Neural crest cell (in vitro differentiated cells): ENCODE measurements at places on chromosomes 4 and X.
A peak's percentile ranks its signal among the peaks of the same experiment; 100 is the strongest.

GRCh38 chrX:129773649-129774458 is 5.9 kb upstream of the SASH3 start:
- H3K27ac ChIP-seq = no peak overlapping the region
- H3K4me3 ChIP-seq = no peak overlapping the region
- DNase-seq = no peak
- no peaks in the 10 kb centered on the region for H3K4me1 ChIP-seq
- H3K36me3 ChIP-seq = no peaks in the 10 kb centered on the region

DNA sequence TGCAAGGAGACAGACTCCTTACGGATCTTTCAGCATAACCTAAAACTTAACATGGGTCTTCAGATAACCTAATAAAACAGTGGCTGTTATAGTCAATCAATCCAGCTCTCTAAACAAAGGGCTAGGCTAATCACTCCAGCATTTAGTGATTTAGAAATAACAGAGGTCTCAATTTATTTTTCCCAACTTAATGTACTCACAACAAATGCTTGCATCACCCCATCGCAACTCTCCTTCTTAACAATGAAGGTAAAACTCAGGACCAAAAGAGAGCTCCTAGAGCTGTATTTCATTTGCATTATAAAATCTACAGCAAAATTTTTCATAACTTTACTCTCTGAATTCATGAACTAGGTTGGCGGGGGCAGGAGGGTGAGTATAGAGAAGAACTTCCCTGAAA is 1.1 kb downstream of the LIN54 start:
- H3K27me3 ChIP-seq = no peaks in the 10 kb centered on the region
- H3K27ac ChIP-seq = no peak overlapping the region
- peaks cover 46% of the 10 kb centered on the region for H3K4me1 ChIP-seq
- no peaks in the 10 kb centered on the region for H3K36me3 ChIP-seq
- peak overlapping the region; percentile 92 for H3K4me3 ChIP-seq

DNA sequence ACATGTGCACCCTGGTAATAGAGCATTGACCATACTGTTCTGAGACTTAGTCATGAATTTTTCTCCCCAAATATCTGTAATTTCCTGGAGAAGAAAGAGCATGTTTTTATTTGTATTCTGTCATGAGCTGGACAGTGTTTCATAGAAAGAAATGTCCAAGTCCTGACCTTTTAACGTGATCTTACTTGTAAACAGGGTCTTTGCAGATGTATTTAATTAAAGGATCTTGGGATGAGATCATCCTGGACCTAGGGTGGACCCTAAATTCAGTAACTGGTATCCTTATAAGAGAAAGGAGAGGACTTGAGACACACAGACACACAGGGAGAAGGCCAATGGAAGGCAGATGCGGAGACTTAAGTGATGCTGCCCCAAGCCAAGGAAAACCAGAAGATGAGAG is 3.6 kb downstream of the ADGRA3 start:
- peaks cover 14% of the 10 kb centered on the region for H3K36me3 ChIP-seq
- no peak for DNase-seq
- H3K27ac ChIP-seq = no peak overlapping the region
- no peaks in the 10 kb centered on the region for H3K27me3 ChIP-seq

GRCh38 chr4:155676430-155676825 is 9.8 kb downstream of the GUCY1A1 start:
- H3K4me1 ChIP-seq = peaks cover 16% of the 10 kb centered on the region
- H3K27ac ChIP-seq = no peak overlapping the region
- H3K27me3 ChIP-seq = peaks cover 30% of the 10 kb centered on the region

- no peaks in the 10 kb centered on the region for H3K27me3 ChIP-seq
- peaks cover 20% of the 10 kb centered on the region for H3K36me3 ChIP-seq
- no peak for DNase-seq
These were observed 8.4 kb downstream of the ZNF280C start for GRCh38 chrX:130260316-130260715.

GRCh38 chr4:38949411-38950051 is 81.9 kb downstream of the FAM114A1 start:
- DNase-seq = no peak
- H3K4me1 ChIP-seq = no peaks in the 10 kb centered on the region
- H3K36me3 ChIP-seq = no peaks in the 10 kb centered on the region
- H3K27me3 ChIP-seq = no peaks in the 10 kb centered on the region
- peak overlapping the region; percentile 32 for H3K27ac ChIP-seq
- no peak overlapping the region for H3K4me3 ChIP-seq

DNA sequence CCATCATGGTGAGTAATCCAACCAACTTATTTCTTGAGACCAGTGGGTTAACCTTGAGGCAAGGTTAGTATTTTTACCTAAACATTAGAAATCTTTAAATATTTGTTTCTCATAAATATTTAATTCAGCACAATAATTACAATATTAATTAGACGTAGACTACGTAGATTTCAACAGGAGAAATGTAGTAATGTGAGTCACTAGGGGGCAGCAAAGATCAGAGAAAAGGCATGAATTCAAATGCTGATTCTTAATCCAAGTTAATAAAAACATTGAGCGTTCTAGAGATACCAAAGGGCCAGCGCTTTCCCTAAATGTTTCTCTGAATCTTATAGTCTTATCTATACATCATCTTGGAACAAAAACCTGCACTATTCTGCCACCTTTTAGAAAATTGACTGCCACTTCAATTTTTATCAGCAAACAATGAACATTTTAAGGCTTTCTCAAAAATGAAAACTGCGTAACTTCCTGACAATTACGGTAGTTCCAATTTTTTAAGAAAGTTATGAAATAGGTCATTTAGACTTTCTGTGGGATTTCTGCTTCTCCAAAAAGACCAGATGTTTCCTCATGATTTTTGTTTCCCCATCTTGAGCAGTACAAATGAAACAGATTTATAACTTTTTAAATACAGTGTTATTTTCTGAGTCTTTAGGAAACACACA is 180.7 kb downstream of the GASK1B start:
- no peak overlapping the region for H3K27ac ChIP-seq
- H3K4me1 ChIP-seq = peaks cover 31% of the 10 kb centered on the region
- H3K36me3 ChIP-seq = no peaks in the 10 kb centered on the region
- H3K27me3 ChIP-seq = no peaks in the 10 kb centered on the region

DNA sequence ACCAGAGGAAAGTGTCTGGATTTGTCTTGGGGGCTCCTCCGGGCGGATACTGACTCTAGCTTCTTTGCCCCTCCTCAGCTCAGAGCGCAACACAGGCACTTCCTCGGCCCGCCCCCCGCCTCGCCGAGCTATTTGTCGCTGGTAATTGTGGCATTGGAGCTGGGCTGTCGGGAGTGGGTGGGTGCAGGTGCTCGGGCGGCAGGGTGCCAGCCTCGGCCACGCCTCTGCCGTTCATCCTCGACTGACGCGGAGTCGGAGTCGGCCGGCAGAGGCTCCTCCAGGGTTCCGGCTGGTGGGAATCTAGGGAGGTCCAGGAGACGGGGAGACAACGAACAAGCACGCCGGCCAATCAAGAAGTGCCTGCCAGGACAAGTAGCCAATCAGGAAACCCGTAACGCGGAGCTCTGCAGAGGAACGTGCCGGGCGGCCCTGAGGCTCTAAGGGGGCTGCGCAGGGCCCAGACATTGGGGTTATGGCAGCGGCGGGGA is 3.9 kb upstream of the SYN1 start:
- H3K27ac ChIP-seq = no peak overlapping the region
- DNase-seq = peak; percentile 37
- peak overlapping the region; percentile 80 for H3K4me3 ChIP-seq
- H3K27me3 ChIP-seq = peaks cover 36% of the 10 kb centered on the region

DNA sequence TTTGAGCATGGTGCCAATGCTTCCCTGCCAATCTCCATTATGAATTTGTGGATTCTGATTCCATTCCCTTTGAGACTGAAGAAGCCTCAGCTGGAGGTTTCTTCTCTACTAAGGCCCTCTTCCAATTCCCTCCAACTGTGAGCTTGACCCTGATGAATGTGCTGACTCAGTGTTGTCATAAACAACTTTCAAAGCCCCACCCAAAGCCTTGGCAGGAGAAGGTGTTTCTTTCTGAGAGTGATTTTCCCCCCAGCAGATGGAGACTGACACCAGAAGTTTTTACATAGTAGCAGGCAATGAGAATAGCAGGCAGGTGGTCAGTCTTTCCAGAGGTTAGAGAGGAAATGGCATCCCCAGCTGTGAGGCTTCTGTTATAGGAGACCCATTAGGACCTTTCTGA is 53.1 kb downstream of the OCRL start:
- H3K27ac ChIP-seq = no peak overlapping the region
- H3K4me3 ChIP-seq = no peak overlapping the region
- peaks cover 27% of the 10 kb centered on the region for H3K36me3 ChIP-seq
- peaks cover 14% of the 10 kb centered on the region for H3K4me1 ChIP-seq
- H3K27me3 ChIP-seq = no peaks in the 10 kb centered on the region

DNA sequence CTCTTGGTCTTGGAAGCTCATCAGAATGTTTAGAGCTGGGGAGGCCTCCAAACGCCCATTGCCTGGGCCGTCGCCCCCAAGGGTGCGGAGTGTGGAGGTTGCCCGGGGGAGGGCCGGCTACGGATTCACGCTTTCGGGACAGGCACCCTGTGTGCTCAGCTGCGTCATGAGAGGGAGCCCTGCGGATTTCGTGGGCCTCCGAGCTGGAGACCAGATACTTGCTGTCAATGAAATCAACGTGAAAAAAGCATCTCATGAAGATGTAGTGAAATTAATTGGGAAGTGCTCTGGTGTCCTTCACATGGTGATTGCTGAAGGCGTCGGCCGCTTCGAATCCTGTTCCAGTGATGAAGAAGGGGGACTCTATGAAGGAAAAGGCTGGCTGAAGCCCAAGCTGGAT is 23.3 kb downstream of the RGS12 start:
- H3K4me3 ChIP-seq = no peak overlapping the region
- DNase-seq = no peak
- no peaks in the 10 kb centered on the region for H3K27me3 ChIP-seq

DNA sequence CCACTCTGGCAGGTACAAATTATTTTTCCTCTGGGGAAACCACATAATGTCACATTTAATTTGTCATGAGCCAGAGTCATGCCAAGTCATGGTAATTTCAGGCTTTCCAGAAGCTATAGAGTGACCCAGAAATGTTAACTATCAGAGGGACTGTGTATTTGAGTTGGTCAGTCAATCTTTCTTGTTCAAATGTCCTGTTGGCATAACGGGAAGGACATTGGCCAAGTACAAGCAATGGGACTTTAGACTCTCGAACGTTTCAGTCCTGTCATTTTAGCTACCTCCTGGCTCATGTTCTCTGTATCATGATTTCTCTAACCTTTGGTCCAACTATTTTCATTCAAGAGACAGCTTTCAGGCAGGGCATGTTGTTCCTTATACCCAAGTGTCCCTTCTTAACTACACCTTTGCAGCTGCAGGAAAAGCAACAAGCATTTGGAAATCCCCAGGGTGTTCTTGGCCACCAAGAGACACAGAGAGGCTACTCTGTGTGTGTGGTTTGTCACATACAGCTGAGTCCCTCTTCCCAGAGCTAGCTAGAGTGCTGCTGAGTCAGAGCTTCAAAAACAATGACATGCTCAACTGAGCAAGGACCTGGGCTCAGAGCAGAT is 142.6 kb downstream of the EGF start:
- H3K4me3 ChIP-seq = no peak overlapping the region
- H3K36me3 ChIP-seq = peaks cover 16% of the 10 kb centered on the region
- H3K27ac ChIP-seq = peak overlapping the region; percentile 82
- no peaks in the 10 kb centered on the region for H3K27me3 ChIP-seq

GRCh38 chr4:154465085-154465484 is 26.5 kb downstream of the DCHS2 start:
- H3K27ac ChIP-seq = no peak overlapping the region
- no peak for DNase-seq
- H3K4me1 ChIP-seq = no peaks in the 10 kb centered on the region
- no peak overlapping the region for H3K4me3 ChIP-seq

DNA sequence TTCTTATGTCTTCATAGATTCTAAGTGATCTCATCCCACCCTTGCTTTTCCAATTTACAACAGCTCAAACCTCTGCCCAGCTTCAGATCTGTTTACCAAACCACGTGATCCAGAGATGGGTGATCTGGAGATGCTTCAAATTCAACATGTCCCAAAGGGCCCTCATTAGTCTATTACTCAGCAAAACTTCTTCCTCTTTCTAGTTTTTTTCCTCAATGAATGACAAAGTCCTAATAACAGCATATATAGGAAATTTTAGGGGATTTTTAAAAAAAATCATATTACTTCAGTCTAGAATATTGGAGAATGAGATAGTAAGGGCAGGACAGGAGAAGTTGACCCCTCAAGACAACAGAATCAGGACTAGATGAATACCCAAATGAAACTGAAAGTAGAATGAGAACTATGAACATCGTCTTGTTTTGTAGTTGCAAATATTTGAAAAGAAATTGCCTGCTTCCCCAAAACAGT is 127.1 kb downstream of the CFAP299 start:
- H3K27ac ChIP-seq = no peak overlapping the region
- H3K4me1 ChIP-seq = peaks cover 6% of the 10 kb centered on the region
- DNase-seq = no peak
- no peaks in the 10 kb centered on the region for H3K27me3 ChIP-seq
- no peak overlapping the region for H3K4me3 ChIP-seq

- DNase-seq = no peak
- H3K36me3 ChIP-seq = peaks cover 4% of the 10 kb centered on the region
- no peaks in the 10 kb centered on the region for H3K4me1 ChIP-seq
- no peaks in the 10 kb centered on the region for H3K27me3 ChIP-seq
These were observed 32.8 kb downstream of the CEP44 start for GRCh38 chr4:174316546-174316945.

DNA sequence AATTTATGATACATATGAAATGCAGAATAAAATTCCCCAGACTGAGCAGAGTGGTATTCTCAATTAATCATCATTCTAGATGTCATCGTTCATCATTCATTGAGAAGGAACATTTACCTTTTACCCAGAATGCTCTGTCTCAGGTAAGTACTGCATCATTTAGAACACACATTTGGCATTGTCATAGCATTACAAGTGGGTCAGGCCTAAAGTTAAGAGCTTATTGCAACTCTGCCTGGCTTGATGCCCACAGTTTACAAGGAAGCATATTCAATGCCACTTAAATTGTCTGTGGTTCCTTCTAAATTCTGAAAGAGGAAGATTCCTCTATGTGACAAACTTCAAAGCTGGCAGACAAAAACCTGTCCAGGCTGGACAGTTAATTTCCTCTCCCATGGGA is 87.3 kb downstream of the CAMK2D start:
- DNase-seq = no peak
- H3K4me3 ChIP-seq = no peak overlapping the region
- H3K4me1 ChIP-seq = peaks cover 8% of the 10 kb centered on the region
- no peaks in the 10 kb centered on the region for H3K27me3 ChIP-seq

DNA sequence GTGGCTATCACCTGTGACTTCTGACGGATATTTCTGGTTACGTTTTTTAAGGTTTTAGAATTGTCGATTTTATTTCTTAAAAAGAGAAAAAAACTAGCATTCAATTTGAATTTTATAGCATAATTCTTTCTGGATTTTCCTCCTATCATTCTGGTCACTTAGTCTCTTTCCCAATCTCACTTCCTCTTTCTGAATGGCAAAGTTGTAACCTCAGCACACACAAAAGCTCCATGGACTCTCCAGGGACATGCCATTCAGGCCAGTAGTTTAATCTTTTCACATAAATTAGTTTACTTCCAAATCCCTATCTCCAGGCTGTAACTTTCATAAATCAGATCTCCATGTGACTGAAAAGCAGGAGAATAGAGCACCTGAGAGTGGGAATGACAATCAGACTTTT is 110.7 kb downstream of the ARAP2 start:
- no peaks in the 10 kb centered on the region for H3K27me3 ChIP-seq
- no peaks in the 10 kb centered on the region for H3K36me3 ChIP-seq
- H3K27ac ChIP-seq = no peak overlapping the region

GRCh38 chrX:6225911-6226595 is 2.6 kb downstream of the NLGN4X start:
- H3K27me3 ChIP-seq = no peaks in the 10 kb centered on the region
- peak overlapping the region; percentile 98 for H3K4me3 ChIP-seq
- H3K4me1 ChIP-seq = peaks cover 63% of the 10 kb centered on the region
- peak overlapping the region; percentile 63 for H3K27ac ChIP-seq
